ENCODE measurements at places on chromosomes 2 and 18.

DNA sequence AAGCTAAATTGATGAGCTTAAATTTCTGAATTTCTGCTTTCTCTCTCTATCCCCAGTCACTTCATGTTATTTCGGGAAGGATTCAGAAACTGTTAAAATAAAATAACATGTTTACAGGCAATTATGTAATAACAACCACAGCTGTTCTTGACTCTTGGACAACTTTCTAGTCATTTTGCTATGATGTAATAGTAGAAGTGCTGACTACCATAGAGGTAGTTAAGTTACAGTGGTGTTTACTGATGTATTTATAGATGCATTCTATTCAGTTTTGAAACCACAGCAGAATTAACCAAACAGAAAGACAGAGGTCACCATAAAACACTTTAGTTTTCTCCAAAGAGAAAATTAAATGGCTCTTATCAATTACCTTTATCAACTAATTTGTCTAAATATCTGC is 1292.0 kb upstream of the CHAC2 start:
- no peak for DNase-seq

- DNase-seq = no peak
Measured at GRCh38 chr2:109342256-109342850, 213.3 kb downstream of the SH3RF3 start.

GRCh38 chr2:1369905-1370304 is 43.4 kb upstream of the TPO start:
- no peak for DNase-seq

- DNase-seq = no peak
Measured at GRCh38 chr2:205175831-205176230, 506.5 kb upstream of the NRP2 start.

- DNase-seq = no peak
Measured at GRCh38 chr18:6842081-6842480, 112.6 kb downstream of the ARHGAP28 start.

DNA sequence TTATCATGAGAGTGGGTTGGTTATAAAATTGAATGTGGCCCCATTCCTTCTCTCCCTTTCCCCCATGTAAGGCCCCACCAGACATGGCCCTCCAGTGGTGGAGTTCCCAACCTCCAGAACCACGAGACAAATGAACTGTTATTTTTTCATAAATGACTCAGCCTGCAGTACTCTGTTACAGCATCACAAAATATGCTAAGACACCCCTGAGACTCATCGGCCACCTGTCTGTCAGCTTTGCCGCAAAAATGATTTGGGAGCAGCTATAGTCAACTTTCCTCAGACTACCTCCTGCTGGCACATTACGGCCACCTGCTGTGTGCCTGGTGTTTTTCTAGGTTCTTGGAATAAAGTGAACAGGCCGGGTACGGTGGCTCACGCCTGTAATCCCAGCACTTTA is 21.4 kb upstream of the C1QL2 start:
- DNase-seq = no peak

GRCh38 chr2:17689010-17689409 is 64.6 kb downstream of the SMC6 start:
- DNase-seq = no peak

DNA sequence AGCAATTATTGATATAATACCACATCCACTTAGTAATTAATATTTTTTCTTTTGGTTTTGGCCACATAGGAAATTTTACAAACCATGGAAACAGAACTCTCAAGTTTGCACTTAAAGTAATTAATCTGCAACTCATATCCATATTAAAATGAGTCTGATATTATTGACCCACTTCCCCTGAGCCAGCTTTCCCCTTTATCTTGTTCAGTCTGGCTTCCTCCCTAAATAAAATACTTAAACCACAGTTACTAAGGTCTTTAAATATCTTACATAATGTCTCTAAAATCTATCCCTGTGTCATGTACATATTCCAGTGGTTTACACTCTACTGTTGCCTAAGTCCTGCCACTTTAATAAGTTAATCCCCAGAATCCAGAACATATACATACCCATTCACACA is 564.9 kb upstream of the FSHR start:
- DNase-seq = no peak

DNA sequence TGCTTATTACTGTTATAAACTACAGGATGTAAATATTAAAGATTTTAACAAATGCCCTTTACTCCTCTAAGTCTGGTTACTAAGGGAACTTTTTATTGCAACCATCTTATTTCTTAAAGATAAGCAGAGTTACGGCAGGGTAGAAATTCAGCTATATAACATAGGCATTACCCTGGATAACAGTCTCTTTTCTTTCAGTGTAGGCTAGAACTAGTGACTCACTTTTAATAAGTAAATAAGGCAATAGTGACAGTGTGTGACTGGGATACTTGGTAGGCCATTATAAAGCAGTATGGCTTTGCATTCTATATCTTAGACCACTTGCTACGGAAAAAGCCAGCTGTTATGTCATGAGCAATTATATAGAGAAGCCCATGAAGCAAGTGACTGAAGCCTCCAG is 1041.0 kb upstream of the NRXN1 start:
- no peak for DNase-seq

DNA sequence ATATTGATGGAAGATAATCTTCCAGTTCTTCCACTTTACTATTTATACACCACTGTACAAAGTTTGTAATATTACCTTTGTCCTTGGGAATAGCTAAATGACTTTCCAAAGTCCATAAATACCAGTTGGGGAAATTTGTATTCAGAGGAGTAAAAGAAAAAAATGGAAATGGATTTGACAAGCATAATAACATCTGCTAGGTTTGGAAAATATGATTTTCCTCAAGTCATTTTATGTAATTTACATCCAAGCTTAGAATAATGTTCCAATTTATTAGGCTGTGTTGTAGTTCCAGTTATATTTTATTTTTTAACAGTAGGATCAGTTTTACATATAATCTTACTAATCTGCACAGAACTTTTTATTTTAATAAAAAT is 563.0 kb upstream of the PKDCC start:
- DNase-seq = no peak

- DNase-seq = no peak
Measured at GRCh38 chr18:44850001-44850400, 169.3 kb downstream of the SETBP1 start.

- no peak for DNase-seq
Measured at GRCh38 chr2:119630121-119630520, 48.9 kb upstream of the TMEM177 start.

GRCh38 chr18:63987743-63988142 is 17.9 kb downstream of the SERPINB8 start:
- DNase-seq = no peak

- no peak for DNase-seq
Measured at GRCh38 chr18:41096504-41096903, 858.5 kb upstream of the PIK3C3 start.

GRCh38 chr2:45750484-45750883 is 99.0 kb downstream of the PRKCE start:
- no peak for DNase-seq

DNA sequence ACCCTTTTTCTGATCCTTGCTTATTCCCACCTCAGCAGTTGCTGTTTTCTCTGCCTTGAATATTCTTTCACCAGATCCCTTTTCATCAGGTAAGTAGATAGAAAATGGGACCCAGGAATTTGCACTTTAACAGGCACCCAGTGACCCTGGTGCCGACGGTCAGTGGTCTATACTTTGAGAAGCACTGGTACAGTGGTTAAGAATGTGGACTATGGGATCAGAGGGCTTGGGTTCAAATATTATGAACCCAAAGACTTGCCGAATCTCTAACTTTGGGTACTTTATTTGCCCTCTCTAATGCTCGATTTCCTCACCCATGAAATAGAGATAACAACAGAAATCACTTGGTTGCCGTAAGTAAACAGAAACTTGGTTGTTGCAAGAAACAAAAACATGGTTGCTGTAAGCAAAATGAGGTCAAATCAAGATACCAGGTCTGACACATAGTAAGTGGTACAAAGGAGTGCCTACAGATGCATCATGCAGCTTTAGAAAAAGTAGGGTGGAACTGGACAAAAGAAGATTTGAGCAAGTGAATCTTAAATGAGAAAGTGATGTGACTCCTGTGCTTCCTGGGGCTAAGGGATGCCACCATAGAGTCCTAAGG is 69.5 kb upstream of the GLS start:
- DNase-seq = no peak

DNA sequence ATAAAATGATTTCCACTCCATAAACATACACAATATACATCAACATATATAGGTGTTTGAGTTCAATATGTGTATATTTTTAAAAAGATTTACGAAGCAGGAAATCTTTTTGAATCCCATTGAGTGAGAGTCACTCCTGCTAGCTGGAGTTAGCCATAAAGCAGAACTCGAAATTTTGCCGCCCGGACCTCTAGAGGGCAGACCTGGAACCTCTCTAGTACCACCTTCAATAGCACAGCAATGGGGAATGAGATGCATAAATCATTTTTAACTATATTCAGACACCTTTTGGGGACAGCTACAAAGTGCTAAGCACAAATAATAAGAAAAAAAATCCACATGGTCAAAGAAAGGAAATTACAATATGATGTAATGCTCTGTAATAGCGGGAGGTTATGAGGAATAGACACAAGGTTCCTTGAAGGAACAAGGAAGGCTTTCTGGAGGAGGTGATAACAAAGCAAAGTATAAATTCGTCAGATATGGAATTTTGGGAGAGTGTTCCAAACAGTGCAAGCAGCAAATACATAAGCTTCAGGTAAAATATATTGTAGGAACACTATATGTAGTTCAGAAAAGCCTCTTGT is 533.4 kb downstream of the ERBB4 start:
- DNase-seq = no peak

DNA sequence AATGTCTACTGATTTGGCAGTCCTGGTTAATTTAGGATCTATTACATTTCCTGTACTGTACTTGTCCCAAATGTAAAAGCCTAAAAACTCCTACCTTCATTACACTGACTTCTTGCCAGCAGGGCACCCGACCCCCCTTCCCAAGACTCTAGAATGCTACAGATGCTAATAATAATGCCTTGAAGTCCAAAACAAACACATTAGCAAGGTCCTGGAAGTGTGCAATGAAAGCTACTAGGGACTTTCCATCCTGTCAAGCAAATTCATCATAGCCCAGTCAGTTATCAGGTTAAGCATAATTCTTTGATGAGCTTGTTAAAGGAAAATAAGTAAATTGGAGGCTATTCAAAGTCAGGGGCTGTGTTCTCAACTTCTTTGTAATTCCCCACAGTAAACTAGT is 115.3 kb upstream of the RBBP8 start:
- no peak for DNase-seq

- no peak for DNase-seq
Measured at GRCh38 chr2:152395572-152395971, 60.6 kb downstream of the FMNL2 start.

GRCh38 chr18:3358310-3358709 is 91.7 kb upstream of the TGIF1 start:
- no peak for DNase-seq

- DNase-seq = no peak
Measured at GRCh38 chr18:73679941-73680712, 467.5 kb downstream of the FBXO15 start.

DNA sequence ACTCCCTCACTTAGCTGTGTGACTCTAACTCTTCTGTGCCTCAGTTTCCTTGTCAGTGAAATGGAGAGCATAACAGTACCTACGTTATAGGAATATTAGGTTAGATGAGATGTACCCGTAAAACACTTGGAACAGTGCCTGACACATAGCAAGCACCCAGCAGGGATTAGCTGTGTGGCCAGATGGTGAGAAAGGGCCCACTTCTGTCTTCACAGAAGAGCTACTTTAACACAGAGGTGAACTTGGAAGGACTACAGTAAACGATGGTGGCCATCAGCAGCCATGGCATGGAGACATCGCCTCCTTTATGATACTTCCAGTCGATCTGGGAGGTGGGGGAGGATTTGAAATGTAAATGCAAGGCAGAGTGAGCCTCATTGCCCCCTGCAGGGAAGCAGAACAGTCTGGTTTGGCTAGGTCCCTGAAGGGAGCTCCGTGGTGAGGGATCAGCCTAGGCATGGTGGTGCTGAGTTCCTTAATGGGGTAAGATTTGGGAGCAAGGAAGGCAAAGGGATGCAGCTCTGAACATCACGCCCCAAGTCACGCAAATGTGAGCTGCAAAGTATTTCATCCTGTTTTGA is 101.7 kb upstream of the ALPP start:
- DNase-seq = no peak

DNA sequence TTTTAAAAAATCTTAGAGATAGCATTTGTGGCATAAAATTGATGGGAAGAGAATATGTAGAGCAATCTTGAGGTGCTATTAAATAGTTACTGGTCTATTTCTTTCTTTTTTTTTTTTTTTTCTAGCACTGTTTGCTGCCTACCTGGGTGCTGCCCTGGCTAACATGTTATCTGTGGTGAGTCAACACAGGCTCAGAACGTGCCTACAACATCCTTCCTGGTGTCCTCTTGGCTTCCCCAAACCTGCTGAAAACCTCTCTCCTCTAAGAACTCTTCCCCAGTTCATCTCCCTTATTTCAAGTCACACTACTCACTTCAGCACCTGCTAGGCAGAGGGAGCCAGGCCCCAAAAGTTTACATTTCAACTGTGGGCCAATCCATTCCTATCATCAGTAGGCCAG is 45.1 kb upstream of the SLC14A1 start:
- no peak for DNase-seq

- no peak for DNase-seq
Measured at GRCh38 chr2:12949406-12949805, 232.7 kb downstream of the TRIB2 start.

- no peak for DNase-seq
Measured at GRCh38 chr2:68643011-68643873, at the start of gene PROKR1. Gene PROKR1, plus strand, starts transcription at chr2:68643579. Its CDS starts 2,243 bp downstream, at chr2:68645822.

GRCh38 chr2:56100791-56101312 is 82.9 kb upstream of the CCDC85A start:
- no peak for DNase-seq

DNA sequence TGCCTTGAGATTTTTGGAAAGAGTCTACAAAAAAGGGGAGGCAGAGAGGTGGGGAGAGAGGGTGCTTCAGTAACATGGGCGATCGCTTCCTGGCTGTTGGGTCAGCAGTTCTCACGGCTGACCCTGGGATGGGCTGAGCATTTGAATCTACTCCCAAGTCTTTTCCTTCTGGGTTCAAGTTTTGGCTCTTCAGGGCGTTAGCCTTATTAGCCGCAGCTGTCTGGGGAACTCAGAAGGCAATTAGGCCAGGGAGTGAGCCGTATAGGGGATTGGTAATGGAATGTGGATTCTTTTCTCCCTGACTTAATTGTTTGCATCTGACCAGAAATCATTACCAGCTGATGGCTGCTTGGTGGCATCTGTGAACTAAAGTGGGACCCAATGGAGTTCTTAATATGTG is 250.5 kb upstream of the SKOR2 start:
- DNase-seq = no peak

GRCh38 chr2:65960953-65961352 is 474.0 kb upstream of the MEIS1 start:
- no peak for DNase-seq

DNA sequence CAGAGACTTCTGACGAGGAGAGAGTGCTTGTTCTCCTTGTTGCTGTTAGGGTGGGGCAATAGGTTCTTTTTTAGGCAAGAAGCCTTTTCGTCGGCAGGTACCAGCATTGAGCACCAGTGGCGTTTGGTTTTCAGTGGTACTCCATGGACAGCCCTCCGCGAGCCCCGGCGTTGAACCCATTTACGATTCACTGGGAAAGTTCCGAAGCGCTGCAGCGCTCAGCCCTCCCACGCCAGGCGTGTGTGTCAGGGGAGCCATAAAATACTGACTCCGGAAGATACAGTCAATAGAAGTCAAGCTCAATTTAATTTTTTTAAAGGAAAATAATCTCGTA is 494 bp upstream of the ROCK1 start:
- DNase-seq = no peak

GRCh38 chr2:217902379-217903141 is 100.2 kb downstream of the TNS1 start:
- no peak for DNase-seq

All from T-helper 1 cell (primary cell).